ENCODE measurements at places on chromosomes 11 and 22. TPM values are rescaled to one million over a fixed set of nuclear protein-coding genes. Genes with fewer than 3 reads are reported as not detected.

The DBX1 gene
- total RNA-seq, result not detected

The TECTA gene
- total RNA-seq, result 4.1 TPM

- no peak for DNase-seq
Observed at GRCh38 chr11:61830237-61831105, 2.4 kb downstream of the FADS2 start.

The ACAT1 gene
- 59.1 TPM for total RNA-seq

The SEPTIN5 gene
- total RNA-seq, result 111 TPM

GRCh38 chr11:9718147-9718546 lies 54.3 kb downstream of the SWAP70 start:
- DNase-seq, result no peak

DNA sequence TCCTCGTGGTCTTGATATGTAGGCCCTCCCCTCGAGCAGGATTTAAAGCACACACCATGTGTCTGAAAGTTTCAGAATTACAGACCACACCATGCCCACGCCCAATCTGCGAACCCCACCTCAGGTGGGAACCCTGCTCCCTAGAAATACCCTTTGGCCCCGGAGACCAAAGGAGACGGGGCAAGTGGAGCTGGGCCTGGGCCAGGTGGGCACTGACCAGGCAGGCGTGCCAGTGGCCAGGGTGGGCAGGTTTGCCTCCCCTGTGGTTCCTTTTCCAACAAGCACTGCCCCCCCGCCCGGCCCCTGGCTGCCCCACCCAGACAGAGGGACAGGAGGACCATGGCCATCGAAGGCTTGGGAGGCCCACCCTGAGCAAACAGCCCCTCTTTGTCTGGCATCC lies 400.4 kb downstream of the TBC1D22A start:
- no peak for DNase-seq

The RAPSN gene
- total RNA-seq, result not detected

GRCh38 chr11:38019072-38019775 lies 1421.2 kb upstream of the RAG2 start:
- DNase-seq, result no peak

GRCh38 chr11:119741369-119742262 lies 12.6 kb upstream of the NECTIN1 start:
- peak; percentile 38 for DNase-seq

- no peak for DNase-seq
Observed at GRCh38 chr11:121930004-121930965, 185.7 kb downstream of the BLID start.

Data from cerebellum (tissue), 4 donors.